ENCODE measurements at places on chromosomes 13 and 19.
A peak's percentile ranks its signal among the peaks of the same experiment; 100 is the strongest.

- no peak for DNase-seq
Measured at GRCh38 chr13:21461131-21461530, 2.0 kb upstream of the ZDHHC20 start.

DNA sequence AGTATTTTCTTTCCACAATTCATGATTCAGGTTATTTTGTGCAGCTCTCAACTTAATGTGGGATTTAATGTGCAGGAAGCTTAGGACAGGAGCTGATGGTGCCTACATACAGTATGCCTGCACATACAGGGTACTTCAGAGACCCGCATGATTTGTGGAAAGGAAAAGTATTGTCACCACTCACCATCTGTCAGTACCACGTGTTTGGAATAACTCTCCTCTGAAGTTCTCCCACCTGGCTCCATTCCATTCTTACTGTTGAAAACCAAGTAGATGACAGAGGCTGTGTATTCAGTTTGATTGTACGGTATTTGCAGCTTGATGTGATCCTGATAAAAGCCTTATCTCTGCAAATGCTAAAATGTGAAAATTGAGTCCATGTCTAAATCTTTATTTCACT, 85.7 kb downstream of the ZAR1L start:
- no peak for DNase-seq

DNA sequence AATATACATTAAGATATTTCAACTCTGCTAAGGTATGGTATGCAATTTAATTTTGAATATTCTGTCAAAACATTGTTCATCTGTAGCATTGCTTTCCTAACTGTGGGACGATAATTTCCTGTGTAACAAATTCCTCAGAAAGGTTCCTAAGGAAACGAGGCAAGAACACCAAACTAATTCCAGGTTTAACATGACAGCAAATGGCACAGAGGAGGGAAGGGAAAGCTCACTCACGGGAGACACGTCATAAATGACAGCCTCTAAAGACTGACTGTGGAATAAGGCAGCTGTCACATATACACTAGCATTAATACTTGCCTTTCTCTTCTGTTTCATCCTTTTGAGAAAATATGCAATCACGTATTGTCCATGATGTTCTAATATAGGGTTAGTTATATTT, 380.6 kb downstream of the LIG4 start:
- no peak for DNase-seq

DNA sequence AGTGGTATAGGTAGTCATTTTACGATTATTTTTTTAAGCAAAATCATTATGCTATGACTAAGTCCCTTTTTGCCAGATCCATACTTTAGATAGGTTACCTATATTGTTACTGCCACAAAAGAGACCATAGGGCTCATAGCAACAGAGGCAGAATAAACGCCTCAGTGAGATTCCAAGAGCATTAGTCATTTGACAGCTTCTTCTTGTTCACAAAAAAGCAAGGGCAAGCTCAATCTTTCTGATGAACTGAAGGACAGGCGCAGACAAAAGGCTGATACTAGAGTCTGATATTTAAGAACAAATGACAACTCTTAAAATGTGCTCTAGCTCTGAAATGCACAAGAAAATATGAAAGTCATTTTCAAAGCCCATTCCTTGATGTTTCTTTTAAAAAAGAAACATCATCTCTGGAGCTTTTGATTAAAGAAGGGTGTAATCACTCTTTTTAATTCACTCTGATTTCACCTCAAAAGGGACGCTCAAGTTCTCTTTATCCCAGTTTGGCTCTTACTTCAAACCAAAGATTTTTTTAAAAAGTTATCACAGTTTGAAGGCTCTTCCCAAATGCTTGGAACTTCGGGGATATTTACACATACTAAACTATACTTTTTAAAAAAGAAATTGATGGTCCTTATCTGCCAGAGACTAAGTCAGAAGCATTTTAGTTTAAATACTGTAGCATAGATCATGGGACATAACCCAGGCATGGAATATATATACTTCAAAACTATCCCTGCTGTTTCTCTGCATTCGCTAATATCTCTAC, 187.2 kb downstream of the EFNB2 start:
- DNase-seq: peak; percentile 40

DNA sequence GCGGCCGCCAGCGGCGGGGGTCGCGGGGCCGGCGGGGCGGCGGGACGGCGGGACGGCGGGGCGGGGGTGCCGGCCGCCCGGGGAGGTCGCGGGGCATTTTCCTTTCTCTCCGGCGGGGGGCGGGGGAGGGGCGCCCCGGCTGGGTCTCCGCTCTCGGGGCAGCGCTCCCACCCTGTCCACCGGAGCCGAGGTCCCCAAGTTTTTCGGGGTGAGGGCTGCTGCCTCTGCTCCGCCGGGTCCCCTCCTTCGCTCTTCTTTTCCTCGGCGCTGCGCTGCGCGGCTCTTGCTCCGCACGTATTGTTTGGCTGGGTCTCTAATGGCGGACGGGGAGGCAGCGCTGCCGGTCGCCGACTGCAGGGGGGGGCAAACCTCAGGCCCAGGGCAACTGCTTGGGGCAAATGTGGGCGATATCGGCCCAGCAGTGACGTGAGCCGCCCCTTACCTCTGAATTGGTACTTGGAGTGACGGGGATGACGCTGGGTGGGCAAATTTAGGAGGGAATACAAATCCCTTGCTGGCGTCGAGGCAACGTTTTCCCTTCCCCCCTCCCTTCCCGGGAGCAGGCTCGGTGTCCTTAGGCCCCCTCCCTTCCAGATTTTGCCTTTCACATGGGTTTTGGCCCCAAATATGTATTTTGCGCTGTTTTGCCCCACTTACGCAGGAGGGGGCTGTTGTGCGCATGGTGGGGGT, 759 bp downstream of the ZMYM2 start:
- no peak for DNase-seq

DNA sequence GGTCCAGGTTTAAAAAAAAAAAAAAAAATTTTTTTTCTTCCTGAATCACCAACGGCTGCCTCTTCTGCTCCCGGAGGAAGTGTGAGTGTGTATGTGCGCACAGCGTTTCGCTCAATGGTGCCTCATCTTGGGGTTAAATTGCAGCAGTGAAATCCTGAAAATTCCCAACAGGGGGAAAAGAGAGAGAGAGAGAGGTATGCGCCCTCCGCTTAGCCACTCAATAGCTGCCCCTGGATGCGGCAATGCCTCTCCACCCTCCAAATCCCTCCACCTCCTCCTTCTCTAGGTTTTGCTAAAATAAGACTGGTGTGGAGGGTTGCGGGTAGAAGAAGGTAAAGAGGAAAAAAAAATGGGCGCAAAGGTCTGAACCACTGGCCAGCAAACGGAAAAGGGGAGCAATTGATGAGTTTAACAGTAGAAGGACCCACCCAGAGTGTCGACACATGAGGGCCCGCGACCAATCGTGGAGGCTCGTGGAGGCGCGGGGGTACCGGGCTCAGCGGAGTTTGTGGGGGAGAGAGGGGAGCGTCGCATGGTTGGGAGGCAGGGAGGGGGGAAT, 853 bp upstream of the CACNA1A start:
- DNase-seq: no peak

DNA sequence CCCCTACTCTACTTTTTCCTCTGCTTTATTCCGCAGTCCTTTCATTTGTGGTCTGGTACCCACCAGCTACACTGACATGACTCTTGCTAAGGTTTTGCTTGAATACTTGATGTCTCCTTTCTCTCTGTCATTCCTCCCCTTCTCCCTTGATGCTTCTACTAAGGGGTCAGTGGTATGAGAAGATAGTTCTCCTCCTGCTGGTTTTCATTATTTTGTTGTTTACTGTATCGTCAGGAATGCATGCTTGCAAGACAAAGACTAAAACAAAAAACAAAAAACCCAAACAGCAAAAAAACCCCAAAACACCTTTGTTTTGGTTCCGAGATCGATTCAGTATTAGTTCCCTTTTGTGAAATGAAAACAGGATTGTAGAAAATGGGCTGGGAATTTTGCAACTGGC, 59.5 kb downstream of the PCCA start:
- DNase-seq: no peak

GRCh38 chr19:10001899-10002298, 8.4 kb downstream of the COL5A3 start:
- DNase-seq: no peak

DNA sequence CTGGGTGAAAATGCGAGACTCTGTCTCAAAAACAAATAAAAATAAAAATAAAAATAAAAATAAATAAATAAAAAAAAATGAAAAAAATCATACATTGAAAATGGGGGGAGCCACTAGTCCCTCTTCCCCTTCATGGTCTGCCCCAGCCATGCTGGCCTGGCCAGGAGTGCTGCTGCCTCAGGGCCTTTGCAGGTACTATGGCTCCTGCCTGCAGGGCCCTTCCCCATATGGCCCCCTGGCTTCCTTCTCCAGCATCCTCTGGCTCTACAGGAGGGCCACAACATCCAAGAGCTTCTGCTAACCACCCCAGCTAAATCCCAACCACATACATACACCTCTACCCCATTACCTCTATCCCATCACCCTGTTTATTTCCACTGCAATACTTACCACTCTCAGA, 4.6 kb upstream of the ABHD17A start:
- no peak for DNase-seq

GRCh38 chr13:33218020-33218419, 67.5 kb downstream of the STARD13 start:
- DNase-seq: no peak

- DNase-seq: no peak
Measured at GRCh38 chr19:21947775-21948174, 63.0 kb downstream of the ZNF208 start.

DNA sequence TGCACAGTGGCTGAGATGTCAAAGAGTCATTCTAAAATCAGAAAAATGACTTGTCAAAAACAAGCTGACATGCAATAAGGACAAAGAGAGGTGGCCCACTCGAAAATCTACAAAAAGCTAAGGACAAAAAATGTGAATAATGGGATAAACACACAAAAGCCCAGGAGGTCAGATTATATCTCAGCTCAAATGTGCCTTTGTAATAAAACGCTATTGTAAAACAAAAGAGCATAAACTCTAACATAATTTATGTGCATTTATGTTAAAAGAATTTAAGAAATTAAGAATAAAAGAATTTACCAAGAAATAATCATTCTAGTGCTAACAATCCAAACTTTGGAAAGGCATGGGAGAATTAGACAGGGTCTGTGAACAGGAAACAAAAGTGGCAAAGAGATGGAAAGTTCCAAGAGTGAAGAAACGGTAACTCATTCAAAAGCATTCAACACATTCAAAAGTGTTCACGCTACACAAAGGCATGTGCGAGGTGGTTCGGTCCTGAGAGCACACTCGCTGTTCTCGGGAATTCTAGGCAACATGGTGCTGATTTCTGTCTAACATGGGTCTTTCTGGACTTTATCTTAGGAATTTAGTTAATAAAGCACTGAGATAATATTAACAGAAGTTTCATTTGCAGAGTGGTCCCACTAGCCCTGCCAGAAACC, 197.7 kb downstream of the KATNAL1 start:
- no peak for DNase-seq

- no peak for DNase-seq
Measured at GRCh38 chr19:19532806-19533701, 4.3 kb downstream of the YJEFN3 start.

DNA sequence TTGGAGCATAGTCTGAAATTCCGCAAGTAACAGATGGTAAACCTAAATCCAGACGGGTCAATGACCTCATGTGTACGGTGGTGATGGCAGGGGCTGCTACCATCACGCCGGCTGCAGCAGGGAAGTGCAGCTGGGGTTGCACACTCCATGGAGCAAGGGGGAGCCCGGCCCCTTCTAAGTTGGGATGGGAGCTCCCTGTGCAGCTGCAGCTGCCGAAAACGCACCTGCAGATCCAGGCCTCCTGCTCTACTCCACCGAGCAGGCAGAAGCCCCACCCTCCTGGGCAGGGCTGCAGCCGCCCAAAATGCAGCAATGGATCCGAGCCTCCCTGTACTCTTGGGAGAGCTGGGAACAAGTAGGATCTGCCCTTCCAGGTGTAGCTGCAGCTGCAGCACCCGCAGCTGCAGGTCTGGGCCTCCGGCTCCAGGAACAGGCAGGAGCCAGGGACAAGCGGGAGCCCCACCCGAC, 25.5 kb downstream of the KBTBD6 start:
- no peak for DNase-seq

GRCh38 chr19:4511300-4512054, 6.8 kb downstream of the PLIN4 start:
- no peak for DNase-seq

GRCh38 chr19:49951806-49952478, 9.0 kb downstream of the SIGLEC11 start:
- no peak for DNase-seq

DNA sequence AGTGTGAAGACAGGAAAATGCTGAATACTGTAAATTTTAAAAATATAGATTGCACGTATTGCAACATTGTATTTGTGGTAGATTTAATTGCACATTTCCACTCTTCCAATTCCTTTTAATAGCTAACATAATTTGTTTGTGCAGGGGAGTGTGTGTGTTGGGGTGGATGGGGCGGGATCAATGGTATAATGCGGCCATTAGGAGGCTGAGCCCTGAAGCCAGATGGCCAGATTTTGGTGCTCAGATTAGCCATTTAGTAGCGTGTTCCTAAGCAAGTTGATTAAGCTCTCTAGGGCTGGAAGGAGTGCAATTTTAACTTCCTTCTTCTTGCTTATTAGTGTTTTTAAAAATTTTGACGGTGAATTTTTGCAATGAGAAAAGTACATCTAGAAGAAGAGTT, 5.8 kb downstream of the OXGR1 start:
- no peak for DNase-seq

- DNase-seq: no peak
Measured at GRCh38 chr13:114067381-114067885, 65.0 kb downstream of the RASA3 start.

- DNase-seq: no peak
Measured at GRCh38 chr19:12230751-12231733, 63.6 kb downstream of the ZNF44 start.

DNA sequence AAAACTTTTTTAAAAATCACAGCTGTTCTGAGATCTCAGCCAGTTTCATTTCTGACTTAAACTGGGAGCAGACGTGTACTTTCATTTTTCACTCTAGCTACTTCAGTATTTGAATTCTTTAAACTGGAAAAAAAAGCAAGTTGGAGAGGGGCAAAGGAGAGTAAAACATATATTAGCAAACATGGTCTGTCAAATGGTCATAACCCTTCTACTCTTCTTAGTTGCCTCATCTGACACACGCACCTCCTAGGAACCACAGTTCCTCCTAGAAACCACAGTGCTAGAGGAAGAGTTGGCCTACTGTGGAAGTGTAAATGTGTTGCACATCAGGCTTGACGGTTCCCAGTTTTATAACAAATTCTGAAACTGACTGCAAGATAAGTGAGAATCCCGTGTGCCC, 47.2 kb downstream of the TM9SF2 start:
- DNase-seq: no peak

- DNase-seq: no peak
Measured at GRCh38 chr19:8324186-8325050, 3.1 kb downstream of the RPS28 start.

- DNase-seq: no peak
Measured at GRCh38 chr13:71634602-71635443, 232.2 kb downstream of the DACH1 start.
